WTC11 (cell line): ENCODE measurements at places on chromosomes 2 and 18. TPM values are rescaled to one million over a fixed set of nuclear protein-coding genes. Genes with fewer than 3 reads are reported as not detected.

Gene AQP12A
- total RNA-seq: not detected in 3 replicates

Gene PASK
- 64.7 to 80.9 TPM (median 72.8 TPM) in 3 replicates for total RNA-seq

DNA sequence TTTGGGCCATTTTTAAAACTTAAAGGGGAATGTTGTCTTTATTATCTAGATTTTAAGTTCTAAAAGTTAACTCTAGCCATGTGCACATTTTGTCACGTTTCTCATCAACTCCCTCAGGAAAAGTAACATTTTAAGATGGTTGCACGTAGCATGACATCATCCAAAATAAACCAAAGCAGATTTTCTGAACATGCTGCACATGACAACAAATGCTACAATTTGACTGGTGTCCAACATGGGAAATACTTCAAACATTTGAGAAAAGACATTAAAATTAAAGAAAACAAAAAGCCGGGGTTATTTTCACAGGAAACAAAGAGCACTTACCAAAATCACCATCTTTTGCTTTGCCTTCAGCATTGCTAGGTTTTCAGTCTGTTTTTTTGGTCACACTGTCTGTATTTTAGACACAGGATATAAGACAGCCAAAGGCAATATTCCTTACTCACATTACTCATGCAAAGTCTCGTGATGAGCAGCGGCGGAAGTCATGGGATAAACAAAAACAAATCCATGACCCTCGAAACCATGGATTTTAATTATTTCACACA, 51.3 kb upstream of the RND3 start:
- peaks cover 38% of the 10 kb centered on the region for H3K36me3 ChIP-seq
- no peak overlapping the region for H3K4me3 ChIP-seq
- no peaks in the 10 kb centered on the region for H3K4me1 ChIP-seq

DNA sequence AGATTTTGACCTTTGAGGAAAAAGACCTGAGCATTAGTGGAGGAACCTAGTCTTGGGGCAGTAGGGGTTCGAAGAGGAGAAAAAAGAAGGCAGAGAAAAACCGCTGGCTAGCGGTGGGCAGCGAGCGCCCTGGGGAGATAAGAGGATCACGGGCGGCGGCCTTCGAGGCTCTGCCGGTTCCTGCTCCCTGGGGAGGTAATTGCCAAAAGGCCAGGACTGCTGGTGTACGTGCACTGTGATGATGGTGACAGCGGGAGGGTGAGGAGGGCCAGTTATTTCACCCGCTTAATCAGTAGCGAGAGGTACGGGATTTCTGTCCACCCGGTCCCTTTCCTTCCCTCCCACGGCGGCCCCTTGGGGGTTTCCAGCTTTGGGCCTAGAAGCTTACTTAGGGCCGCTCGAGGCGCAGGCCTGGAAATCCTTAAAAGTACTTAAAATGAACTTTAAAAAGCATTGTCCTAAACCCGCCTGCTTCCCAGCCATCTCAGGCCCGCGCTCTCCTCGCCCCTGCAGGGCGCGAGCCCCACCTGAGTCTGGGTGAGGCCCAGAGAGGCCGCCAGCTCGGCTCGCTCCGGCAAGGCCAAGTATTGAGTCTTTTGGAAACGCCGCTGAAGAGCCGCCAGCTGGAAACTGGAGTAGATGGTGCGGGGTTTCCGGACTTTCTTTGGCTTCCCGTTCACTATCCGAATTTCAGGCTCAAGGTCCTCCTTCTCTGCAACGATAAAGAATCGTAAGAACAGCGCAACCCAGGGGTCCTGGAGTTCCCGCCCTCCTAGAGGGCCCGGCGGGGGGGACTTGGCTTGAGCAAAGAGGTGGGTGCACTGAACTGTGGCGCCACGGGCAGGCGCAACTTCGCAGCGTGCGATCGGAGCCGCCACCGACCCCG, 1.5 kb downstream of the DLX2 start:
- peaks cover 99% of the 10 kb centered on the region for H3K27me3 ChIP-seq
- no peak overlapping the region for H3K27ac ChIP-seq
- peaks cover 47% of the 10 kb centered on the region for H3K4me1 ChIP-seq
- no peak for DNase-seq

DNA sequence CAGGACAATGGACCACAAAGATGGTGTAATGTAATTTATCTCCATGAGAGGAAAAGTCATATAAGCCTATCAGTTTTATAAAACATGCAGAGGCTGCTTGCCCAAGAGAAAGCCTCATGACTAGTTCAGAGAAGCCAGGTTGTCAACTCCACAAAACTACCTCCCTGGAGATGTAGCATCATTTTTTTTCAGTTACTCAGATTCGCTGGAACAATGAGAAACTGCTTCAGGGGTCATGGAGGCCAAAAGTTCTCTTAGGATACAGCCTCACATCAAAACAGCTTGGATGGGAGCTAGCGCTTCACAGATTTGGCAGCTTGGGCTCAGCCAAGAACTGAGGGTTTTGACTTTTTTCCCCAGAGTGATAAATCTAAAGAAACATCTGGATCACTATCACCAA, 263.5 kb downstream of the INSIG2 start:
- no peak overlapping the region for H3K4me3 ChIP-seq
- no peak overlapping the region for H3K27ac ChIP-seq
- no peaks in the 10 kb centered on the region; the same call in 1 of the 2 replicates for H3K36me3 ChIP-seq
- H3K4me1 ChIP-seq: peaks cover 13% of the 10 kb centered on the region

Gene IL37
- total RNA-seq: 0.30 to 0.48 TPM in 2 of 3 replicates, not detected in the other

GRCh38 chr2:169761251-169761969, 27.8 kb downstream of the KLHL23 start:
- no peak overlapping the region for H3K4me3 ChIP-seq
- no peak for DNase-seq
- H3K36me3 ChIP-seq: peaks cover 18% of the 10 kb centered on the region
- H3K4me1 ChIP-seq: 0 out of 2 replicates have a peak, but pooled peaks cover 5% of the 10 kb centered on the region
